NCI-H460 (cell line): ENCODE measurements at places on chromosomes 2 and 18. TPM values are rescaled to one million over a fixed set of nuclear protein-coding genes. Genes with fewer than 3 reads are reported as not detected.

GRCh38 chr2:119219873-119220272 lies 3.8 kb upstream of the STEAP3 start:
- DNase-seq = no peak

DNA sequence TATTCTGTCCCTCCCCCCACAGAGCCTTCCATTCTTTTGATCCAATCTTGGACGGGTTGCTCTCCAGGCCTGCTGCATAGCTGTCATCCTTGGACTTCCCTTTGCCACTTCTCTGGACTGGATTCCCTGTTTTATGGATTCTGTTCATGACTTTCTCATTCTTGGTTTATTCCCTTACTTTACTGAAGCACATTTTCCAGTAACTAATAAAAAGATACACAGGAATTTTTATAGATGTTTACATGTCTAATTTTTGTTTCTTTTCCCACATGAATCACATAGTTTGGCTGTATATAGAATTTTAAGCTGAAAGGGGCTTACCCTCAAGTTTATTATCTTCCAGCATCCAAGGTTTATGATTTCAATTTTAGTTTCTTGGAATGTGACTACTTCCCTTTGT lies 37.9 kb downstream of the GDF7 start:
- DNase-seq = no peak

Gene ADAM23
- 17.6 and 24.6 TPM in 2 replicates for total RNA-seq

DNA sequence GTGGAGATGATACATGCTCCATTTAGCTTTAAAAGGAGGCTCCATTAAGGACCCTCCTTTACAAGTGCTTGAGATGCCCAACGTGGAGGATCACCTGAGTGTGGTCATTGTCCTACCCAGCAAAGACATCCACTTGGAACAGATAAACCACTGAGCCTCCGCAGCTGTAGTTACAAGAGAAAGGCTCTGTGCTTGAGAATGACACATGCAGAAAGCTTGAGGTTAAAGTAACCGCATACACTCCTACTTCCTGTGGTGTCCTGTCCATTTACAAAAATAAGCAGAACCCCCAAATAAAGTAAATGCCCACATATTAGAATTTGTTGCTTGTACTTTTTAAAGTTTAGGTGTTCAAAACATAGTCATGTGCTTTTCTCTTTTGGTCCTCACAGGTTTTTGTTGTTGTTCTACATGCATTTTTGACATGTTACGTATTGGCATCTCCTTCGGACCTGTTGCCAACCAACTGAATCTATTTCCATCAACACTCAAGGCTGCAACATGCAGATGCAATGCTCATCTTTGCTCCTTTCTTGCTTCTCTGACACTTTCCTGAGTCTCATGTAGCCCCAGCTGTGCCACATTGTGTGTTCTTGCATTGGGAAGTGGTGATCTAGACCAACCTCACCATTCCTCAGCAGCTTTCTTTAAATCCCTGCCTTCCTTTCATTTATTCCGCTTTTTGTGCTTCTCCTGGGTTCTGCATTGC lies 56.0 kb downstream of the SERPINB7 start:
- DNase-seq = no peak

Gene RNU2-63P
- 39.5 and 63.7 TPM in 2 replicates for total RNA-seq

Gene ATP6V1B1
- 2.3 and 3.7 TPM in 2 replicates for total RNA-seq

GRCh38 chr2:71882949-71883472 lies 264.7 kb downstream of the CYP26B1 start:
- DNase-seq = no peak

- no peak for DNase-seq
Measured at GRCh38 chr2:197134206-197134605, 176.4 kb downstream of the ANKRD44 start.

DNA sequence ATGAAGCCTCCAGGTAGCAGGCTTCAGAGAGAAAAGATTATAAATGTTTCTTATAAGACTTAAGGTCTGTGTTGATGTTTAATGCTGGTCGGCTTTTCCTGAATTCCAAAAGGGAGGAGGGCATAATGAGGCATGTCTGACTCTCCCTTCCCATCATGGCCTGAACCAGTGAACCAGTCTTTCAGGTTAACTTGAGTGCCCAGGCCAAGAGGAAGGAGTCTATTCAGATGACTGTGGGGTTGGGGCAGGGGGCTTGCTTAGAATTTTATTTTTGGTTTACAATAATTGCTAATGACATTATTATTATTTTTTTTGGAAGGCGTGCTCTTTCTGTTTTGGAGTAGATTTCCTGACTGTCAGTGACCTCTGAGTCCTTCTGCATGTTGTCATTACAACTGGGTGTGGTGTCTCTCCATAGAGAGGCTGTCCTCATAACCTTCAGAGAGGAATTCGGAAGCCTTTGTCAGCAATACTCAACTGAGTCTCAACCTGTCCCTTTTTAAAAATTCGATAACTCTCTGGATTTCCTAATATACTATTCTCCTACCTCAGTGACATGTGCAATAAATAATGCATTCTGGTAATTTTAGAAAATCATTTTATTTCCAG lies 275.1 kb upstream of the CXCR4 start:
- DNase-seq = no peak

Gene KCNJ13
- total RNA-seq = 0.30 TPM in 1 of 2 replicates, not detected in the other

GRCh38 chr18:10365901-10366300 lies 88.5 kb upstream of the APCDD1 start:
- DNase-seq = no peak

Gene FAM124B
- total RNA-seq = not detected in 2 replicates

DNA sequence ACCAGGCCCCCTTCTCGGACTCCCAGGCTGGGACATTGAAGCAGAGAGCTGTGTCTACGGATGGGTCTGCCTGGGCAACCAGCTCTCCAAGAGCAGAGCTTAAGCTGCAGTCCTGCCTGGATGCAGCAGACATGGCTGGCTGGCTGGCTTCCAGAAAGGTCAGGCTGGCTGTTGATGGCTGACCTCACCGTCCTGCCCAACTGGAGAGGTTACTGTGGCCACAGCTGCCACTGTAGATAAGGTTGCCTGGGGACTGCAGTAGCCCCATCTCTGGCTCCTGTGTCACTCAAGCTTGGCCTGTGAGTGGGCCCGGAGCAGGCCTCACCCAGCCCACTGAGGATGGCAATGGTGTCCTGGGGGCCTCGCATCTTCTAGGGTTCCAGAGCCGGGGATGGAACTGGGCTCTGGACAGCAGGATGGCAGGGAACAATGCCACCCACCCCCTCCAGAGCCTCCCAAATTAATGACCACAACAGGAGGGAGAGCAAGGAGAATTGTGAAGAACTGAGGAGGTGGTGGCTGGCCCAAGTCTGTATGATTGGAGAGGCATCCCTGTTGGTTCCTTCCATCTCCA lies 37.0 kb upstream of the FOSL2 start:
- no peak for DNase-seq

GRCh38 chr2:170307052-170307451 lies 129.1 kb downstream of the MYO3B start:
- DNase-seq = no peak

Gene ANKRD30B
- not detected in 2 replicates for total RNA-seq

Gene MDH1B
- 0.35 and 0.64 TPM in 2 replicates for total RNA-seq

Gene SP140L
- total RNA-seq = 22.5 and 33.4 TPM in 2 replicates

DNA sequence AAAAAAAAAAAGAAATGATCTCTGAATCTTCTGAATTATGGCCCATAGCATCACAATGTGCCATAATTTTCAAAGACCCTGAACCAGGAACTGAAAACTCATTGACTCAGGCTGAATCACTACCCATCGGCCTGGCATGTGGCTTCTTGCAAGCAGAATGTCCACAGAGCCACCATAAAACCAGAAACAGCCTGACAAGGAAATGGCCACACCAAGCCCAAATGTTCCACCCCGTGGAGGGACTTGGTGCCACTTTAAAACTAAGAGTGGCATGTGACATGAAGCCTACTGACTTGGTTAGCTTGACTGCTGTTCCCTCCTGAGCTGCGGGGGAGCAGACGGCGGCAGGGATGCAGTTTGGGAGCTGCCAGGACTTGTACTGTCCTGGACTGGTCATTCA lies 71.2 kb upstream of the RBM44 start:
- DNase-seq = no peak

- no peak for DNase-seq
Measured at GRCh38 chr2:67895227-67895941, 167.4 kb downstream of the C1D start.

DNA sequence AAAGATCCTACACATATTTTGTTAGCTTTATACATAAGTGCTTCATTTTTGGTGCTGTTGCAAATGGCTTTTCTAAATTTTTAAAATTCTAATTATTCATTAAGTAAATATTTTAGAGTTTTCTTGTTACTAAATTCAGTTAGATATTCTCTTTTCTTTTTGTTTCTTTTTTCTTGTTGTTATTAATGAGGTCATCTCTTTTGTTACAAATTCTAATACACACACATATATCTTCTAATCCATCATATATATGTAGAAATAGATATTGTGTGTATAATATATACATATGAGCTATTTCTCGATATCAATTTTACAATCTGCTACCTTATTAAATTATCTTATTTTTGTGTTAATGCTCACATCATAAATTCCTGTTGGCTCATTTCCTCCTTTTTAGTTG lies 255.9 kb downstream of the GALR1 start:
- no peak for DNase-seq

Gene TEKT4
- not detected in 2 replicates for total RNA-seq

DNA sequence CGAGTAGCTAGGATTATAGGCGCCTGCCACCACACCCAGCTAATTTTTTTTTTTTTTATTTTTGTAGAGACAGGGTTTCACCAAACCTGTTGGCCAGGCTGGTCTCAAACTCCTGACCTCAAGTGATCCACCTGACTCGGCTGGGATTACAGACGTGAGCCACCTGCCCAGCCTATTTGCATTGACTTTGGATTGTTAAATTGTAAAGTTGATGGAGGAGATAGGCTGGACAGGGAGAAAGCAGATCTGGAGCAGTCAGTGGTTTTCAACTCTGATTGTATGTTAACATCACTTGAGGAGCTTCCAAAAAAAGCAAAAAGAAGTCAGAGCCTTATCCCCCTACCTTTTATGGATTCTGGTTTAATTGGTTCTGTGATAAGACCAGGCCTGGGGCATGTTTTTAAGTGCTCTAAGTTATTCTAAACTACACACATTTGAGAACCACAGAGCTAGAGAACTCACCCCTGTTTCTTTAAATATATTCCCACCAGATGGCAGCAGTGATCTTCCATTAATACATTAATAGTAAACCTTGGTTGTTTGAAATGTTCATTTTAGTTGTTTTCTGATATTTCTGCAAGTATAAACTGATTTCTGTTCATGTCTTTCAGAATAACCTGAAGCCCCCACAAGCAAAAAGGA lies 7.5 kb downstream of the C2orf49 start:
- no peak for DNase-seq

- peak; percentile 12 for DNase-seq
Measured at GRCh38 chr2:112216167-112216566, 38.7 kb downstream of the ZC3H8 start.

DNA sequence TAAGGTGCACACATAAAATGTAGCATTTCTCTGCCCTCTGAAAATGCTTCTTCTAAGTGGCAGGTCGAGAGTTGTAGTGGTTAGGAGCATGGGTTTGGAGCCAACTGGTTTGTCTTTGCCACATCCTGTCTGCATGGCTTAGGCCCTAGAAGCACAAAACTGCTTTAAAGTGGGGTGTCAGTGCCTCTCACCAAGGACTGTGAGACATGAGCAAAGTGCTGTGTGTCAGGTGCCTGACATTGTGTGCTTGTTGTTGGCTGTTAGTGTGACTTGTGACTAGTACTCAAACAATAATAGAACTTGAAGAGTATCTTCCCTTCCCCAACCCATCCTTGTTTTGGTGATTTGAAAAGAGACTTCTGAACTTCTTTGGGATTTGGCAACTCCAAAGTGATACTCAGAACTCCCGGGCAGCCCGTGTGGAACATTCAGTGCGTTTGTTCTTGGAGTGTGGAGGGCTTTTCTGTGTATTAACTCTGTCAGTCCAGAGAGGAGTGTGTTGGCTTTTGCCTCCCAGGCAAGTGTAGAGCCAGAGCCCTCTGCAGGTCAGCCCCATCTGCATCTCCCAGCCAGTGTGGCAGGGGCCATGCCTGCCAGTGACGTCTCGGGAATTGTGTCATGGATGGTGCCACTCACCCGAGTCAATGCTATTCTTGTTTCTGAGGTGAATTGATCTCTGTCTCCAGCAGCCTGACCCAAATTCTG lies 5.0 kb downstream of the MGAT5 start:
- no peak for DNase-seq

DNA sequence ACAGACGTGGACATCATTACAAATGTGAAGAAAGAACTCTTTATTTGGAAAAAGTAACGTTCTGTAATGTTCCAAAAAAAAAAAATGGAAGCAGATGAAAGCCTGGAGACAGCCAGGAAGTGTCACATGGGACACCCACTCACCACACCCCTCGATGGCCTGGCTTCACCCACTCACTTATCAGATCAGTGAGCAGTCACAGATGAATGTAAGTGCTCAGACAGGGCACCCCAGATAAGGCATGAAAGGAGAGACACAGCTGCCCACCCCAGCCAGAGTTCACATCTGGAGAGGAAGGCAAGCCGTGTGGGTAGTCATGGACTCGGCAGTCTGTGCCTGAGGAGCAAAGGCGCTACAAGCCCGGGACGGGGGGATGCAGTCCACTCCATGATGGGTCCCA lies 105.2 kb downstream of the SEPTIN10 start:
- DNase-seq = no peak

DNA sequence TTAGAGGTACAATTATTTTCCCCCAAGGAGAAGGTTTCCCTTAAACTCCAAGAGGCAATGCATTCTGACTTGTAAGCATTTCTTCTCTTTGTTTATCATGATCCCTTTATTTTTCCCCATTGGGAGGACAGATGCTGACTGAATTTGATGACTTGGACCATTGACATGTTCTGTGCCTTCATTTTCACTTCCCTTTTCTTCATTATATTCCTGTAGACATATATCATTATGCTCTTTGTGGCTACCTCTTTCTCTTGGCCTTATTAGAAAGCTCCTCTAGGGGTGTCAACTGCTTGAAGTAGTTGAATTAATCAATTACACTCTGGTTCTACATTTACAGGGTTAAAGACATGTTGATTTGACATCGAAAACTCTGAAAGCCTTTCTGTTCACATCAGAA lies 330.0 kb upstream of the DCC start:
- no peak for DNase-seq

DNA sequence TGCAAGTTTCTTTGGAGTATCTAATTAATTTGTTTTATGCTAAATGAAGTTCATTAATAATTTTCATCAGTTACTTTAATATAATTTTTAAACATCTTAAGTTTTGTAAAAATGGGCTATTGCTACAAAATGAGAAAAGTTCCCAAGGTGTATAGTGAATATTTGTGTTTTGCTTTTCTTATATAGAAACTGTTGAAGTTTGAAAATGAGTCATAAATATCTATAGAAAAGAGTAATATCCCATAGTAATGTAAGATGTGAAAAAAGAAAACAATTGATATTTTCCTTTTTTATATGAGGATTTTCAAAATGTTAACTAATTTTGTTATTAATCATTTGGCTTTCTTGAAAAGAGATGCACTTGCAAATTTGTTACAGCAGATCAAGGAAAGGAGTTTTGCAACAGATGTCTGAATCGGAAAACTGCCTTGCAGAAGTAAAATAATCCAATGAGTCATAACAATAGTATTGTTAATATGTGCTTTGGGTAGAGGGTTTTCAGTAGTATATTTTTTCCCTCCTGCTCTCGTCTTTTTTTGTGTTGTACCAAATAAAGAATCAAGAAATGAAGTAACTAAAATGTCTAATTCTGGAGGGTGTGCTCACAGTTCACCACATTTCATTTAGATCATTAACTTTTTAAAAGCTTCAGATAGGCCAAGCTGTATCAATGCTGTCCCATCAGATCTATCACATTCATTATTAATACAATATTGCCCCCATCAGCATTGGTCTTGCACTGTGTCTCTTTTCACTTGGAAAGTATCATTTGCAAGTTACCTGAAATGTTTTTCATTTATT lies 15.5 kb downstream of the DUSP19 start:
- DNase-seq = no peak

- DNase-seq = no peak
Measured at GRCh38 chr18:67216846-67217245, 299.7 kb downstream of the DSEL start.

Gene DSG3
- not detected in 2 replicates for total RNA-seq

Gene RSAD2
- total RNA-seq = 0.02 TPM in 1 of 2 replicates, not detected in the other
